Suppressor macrophage (primary cell): ENCODE measurements at places on chromosomes 12 and 14.

DNA sequence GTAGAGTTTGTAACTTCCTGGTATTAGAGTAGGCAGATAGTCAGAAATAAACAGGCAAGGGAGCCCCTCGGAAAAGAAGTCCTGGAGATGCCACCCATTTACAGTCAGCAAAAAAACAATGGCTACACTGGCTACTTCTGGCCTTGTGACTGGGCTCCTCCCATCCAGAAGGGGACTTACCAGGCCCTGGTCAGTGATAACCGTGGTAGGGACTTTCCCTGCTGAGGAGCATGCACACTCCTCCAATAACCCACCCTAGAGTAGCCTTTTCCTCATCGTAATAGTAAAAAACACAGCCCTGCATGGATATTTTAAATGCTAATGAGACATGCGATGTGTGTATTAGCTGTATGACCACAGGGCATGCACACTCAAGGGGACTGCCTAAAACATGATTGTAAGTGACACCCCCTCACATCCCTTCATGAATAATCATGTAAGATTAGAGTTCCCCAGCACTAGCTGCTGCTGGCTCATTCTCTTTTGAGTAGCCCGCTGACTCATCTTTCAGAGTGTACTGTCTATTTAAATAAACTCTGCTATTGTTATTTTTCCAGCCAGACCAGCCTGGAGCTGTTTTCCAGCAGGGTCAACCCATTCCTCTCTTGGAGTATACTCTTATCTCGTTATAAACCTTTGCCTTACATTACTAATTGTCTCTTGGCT is 413.8 kb upstream of the TMTC1 start:
- DNase-seq, result no peak

GRCh38 chr12:60168441-60168840 is 572.6 kb downstream of the SLC16A7 start:
- no peak for DNase-seq

- DNase-seq, result no peak
These were observed 19.5 kb downstream of the DCN start for GRCh38 chr12:91163116-91163515.

DNA sequence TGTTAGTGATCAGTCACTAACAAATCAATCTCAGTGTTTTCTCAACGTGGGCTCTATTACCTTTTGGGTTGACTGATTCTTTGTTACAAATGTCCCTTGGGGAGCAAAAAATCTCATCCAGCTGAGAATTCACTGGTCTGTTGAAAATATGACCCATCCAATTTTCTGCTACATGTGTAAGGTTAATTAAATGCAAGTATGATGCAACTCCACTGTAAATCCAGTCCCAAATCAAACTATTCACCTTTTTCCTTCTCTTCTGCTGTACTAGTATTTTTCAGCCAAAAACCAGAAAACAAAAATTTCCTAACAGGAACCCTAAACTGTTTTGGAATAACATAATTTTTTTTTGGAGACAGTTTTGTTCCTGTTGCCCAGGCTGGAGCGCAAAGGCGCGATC is 2.2 kb downstream of the ERH start:
- no peak for DNase-seq

DNA sequence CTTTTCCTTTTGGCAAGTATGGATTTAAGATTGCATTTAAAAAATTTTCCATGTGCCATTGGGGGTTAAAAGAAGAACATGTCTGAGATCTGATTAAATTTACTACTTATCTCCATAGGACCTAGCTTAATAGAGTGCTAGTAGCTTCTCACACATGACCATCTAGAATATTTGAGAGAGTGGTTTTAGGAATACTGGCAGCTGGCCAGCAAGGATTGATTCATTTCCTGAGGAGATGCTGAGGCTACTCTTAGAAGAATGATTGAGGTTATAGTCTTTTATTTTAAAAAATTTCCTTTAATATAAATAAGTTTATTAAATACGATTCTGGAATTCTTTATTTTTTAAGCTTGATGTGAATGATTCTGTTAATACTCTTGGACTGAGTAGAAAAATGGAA is 56.2 kb downstream of the MIPOL1 start:
- no peak for DNase-seq

GRCh38 chr14:70527501-70528105 is 7.2 kb downstream of the ADAM20 start:
- DNase-seq, result no peak

GRCh38 chr12:131511803-131512561 is 198.9 kb upstream of the SFSWAP start:
- DNase-seq, result peak; percentile 38

DNA sequence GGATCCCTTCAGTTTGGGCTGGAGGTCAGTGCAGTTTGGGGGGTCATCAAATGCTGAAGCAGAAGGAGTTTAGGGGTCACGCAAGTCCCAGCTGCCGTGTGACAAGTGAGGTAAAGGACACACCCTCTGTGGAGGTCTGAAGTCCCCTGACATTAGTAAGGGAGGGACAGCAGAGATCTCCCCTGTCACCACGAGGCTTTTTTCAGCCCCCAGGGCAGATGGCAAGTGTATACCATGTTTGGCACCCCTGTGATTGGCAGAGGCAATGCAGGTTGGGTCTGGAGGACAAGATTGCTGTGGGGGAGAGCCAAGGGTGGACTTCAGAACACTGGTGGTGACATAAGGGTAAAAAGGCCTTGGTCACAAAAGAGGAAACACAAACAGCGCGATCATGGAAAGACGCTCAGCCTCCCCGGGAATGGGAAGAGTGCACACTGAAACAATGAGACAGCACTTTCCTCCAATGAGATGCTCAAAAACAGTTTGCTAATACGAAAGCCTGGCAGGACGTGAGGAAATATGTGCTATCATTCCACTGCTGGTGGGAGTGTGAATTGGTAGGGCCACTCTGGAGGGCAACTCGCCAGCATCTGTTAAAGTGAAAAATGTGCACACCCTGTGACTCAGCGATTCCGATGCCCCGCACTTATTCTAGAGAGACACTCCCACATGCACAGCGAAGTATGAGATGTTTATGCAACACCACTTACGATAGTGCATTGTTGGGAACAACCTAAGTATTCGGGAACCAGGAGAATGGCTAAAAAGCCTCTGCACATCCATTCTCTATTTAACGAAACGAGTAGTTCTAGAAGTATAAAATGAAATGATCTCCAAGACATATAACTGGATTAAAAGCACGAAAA is 14.4 kb upstream of the CD27 start:
- DNase-seq, result peak; percentile 96

GRCh38 chr14:83638748-83639504 is 1891.0 kb upstream of the FLRT2 start:
- no peak for DNase-seq

DNA sequence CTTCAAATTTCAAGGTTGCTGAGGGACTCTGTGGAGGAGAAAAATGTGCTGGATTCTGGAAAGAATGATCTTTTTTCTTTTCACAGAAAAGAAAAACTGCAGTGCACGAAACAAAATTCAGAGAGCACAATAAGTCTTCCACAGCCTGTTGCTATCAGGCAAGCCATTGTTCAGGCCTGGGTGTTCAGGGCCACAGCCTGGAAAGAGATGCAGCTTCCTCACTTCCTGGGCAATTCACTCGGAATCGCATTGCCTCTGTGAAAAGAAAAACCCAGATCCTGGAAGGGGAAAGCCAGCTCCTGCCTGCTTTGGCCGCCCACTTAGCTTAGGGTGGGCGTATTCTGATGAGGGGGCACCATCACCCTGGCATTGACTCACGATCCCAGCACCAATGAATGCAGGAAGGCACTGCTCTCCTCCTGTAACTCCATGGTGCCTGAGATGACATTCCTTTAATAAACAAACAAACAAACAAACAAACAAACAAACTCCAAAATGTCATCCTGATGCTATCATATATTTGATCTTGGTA is 863.9 kb downstream of the BCL11B start:
- DNase-seq, result no peak

DNA sequence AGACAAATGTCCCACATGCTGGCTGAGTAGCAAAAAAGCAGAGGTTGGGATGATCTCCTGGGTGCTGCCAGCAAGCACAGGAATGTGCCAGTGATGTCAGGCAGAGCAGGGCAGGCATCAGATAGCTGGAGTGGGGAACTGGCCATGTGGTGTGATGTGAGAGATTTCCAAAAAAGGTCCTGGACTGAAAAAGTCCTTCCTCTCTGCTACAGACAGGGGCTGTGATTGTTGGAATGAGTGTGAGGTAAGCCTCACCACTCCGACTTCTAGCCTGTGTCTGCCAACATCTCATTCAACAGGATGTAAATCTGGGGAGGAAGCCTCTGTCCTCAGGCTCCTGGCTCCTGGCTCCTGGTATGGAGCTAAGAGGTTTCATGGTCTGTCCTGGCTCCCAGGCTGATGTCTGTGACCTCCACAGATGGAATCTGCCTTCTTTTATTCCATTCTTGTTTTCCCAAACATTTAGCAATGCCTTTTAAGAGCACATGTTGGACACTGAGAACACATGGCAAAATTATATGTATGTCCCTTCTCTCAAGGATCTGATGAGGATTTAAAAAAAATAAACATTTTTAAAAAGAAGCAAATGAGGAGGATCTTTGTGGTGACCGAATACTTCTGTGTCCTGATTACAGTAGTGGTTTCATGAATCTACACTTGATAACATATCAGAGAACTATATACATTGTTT is 50.1 kb upstream of the STK38L start:
- peak; percentile 19 for DNase-seq

GRCh38 chr12:77151030-77151429 is 85.7 kb upstream of the E2F7 start:
- DNase-seq, result no peak

DNA sequence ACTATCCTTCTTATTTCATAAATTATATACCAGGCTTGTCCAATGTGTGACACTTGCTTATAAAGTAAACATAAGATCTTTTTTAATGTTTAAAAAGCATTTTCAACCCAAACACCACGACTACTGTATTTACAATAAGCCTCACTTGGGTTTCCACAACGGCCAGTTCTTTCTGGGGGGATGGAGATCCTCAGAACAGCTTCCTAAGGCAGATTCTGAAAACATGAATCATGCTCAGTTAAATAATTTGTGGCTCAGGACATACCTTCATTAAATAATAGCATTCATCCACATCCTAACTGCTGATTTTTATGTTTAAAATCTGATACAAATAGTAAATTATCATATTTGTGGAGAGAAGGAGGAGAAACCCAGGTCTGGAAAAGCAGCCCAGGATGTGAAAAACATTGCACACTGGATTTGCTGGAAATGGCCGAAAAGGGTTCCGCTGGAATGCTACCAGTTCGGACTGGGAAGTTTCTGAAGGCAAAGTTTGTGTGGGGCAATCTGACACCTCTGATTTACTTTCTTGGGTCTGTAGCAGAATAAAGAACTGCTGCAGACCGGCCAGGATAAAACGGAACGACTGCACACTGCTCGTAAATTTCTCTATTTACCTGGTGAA is 597 bp downstream of the GLT8D2 start:
- no peak for DNase-seq
